Bone marrow (tissue), 2 donors: ENCODE measurements at places on chromosomes 4 and X.
A peak's percentile ranks its signal among the peaks of the same experiment; 100 is the strongest.

- no peak for DNase-seq
Observed at GRCh38 chr4:4388311-4388790, 1.4 kb downstream of the NSG1 start.

- DNase-seq = no peak
Observed at GRCh38 chr4:188661502-188661901, 522.3 kb downstream of the TRIML1 start.

DNA sequence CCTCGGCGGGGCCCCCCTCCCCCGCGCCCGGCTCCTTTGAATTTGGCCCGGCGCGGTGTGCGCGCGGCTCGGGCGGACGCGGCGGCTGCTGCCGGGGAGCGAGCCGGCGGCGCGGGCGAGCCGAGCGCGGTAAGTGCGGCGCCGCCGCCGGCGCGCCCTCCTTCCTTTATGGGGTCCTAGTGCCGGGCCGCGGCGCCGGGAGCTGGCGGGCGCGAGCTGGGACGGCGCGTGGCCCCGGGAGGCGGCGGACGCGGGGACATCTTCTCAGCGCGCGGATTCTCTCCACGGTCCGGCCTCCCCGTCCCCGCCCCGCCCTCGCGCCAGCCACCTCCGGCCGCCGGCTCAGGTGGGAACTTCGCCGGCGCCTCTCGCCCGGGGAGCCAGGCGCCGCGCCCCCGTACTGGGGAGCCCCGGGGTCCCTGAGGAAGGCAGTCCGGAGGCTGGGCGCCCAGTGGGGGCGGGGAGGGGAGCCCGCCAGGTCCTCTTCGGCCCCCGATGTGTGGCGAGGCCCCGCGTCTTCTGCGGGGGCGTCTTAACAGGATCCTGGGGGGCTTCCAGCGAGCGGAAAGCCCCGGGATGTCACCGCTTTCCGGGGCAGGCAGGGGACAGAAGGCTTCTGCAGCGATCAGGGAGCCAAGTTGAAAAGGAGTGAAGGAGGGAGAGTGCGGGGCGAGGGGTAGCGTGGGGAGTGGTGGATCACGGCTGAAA lies 98.4 kb upstream of the TENM3 start:
- DNase-seq = no peak

- no peak for DNase-seq
Observed at GRCh38 chr4:90234916-90235547, 107.8 kb downstream of the CCSER1 start.

GRCh38 chrX:38970074-38970473 lies 168.8 kb downstream of the MID1IP1 start:
- no peak for DNase-seq

GRCh38 chr4:60723796-60724195 lies 476.3 kb upstream of the ADGRL3 start:
- DNase-seq = no peak

- no peak for DNase-seq
Observed at GRCh38 chr4:187632260-187632995, 363.1 kb upstream of the ZFP42 start.

DNA sequence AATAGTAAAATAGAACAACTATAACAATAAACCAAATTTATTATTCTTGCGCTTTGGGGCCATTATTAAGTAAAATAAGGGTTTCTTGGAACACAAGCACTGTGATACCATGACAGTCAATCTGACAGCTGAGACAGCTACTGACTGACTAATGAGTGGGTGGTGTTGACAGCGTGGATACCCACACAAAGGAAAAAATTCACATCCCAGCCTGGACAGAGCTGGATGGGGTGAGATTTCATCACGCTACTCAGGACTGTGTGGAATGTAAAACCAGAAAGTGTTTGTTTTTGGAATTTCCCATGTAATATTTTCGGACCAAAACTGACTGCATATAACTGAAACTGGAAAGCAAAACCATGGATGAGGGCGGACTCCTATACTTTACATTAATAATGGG lies 48.8 kb downstream of the IGFBP7 start:
- no peak for DNase-seq

GRCh38 chrX:14027511-14028019 lies 2.1 kb downstream of the GEMIN8 start:
- DNase-seq = no peak

- no peak for DNase-seq
Observed at GRCh38 chr4:87529187-87529586, at the start of gene SPARCL1. Gene SPARCL1, minus strand, starts transcription at chr4:87529376. Its CDS starts 29,802 bp downstream, at chr4:87499574.

- DNase-seq = no peak
Observed at GRCh38 chr4:2087170-2087569, 28.0 kb downstream of the NAT8L start.

DNA sequence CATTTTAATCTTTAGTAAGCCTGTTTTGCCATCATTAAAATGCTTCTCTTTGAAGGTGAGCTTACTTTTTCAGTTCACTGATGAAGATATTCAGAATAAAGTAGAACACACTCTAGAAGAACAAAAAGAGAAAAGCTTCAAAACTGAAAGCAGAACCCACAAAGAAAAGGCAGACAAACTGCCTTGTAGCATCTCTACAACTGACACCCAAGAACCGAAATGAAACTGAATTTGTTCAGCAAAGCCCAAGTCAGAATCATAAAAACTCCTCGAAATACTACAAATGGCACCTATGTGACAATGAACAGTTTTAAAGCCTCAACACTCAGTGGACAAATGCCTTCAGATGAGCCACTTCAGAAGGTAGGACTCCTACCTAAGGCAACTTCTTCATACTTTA lies 83.6 kb downstream of the MAML3 start:
- DNase-seq = no peak

GRCh38 chr4:15237648-15238230 lies 190.1 kb upstream of the C1QTNF7 start:
- DNase-seq = no peak

DNA sequence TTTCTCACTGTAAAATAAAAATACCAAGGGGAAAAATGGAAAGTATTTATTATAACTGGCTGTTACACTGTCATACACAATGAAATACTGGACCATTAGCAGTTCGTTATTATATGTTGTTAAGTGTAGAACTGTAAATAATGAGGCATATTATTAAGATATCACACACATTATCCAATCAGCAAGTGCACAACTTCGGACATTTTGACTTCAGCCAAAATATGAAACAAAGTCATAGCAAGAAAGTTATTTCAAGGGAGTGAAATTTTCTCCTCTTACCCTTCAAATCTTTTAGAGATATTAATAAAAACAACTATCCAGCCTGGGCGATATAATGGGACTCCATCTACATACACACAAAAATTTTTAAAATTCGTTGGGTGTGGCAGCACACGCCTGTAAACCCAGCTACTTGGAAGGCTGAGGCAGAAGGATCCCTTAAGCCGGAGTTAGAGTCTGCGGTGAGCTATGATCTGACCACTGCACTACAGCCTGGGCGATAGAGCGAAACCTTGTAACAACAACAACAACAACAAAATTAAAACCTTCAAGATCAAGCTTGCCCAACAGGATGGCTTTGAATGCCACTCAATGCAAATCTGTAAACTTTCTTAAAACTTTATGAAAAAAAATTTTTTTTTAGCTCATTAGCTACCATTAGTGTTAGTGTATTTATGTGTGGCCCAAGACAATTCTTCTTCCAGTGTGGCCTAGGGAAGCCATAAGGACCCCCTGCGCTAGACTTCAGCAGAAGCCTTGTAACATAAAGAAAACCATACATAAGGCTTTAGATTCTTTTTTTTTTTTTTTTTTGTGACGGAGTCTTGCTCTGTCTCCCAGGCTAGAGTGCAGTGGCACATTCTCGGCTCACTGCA lies 1.3 kb upstream of the CISD2 start:
- no peak for DNase-seq

DNA sequence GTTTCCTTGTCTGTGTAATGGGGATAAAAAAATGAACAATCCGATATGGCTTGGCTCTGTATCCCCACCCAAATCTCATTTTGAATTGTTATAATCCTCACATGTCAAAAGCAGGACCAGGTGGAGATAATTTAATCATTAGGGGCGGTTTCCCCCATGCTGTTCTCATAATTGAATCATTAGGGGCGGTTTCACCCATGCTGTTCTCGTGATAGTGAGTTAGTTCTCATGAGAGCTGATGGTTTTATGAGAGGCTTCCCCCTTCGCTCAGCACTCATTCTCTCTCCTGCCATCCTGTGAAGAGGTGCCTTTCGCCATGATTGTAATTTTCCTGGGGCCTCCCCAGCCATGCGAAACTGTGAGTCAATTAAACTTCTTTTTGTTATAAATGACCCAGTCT lies 633.5 kb downstream of the RAPGEF2 start:
- DNase-seq = no peak

DNA sequence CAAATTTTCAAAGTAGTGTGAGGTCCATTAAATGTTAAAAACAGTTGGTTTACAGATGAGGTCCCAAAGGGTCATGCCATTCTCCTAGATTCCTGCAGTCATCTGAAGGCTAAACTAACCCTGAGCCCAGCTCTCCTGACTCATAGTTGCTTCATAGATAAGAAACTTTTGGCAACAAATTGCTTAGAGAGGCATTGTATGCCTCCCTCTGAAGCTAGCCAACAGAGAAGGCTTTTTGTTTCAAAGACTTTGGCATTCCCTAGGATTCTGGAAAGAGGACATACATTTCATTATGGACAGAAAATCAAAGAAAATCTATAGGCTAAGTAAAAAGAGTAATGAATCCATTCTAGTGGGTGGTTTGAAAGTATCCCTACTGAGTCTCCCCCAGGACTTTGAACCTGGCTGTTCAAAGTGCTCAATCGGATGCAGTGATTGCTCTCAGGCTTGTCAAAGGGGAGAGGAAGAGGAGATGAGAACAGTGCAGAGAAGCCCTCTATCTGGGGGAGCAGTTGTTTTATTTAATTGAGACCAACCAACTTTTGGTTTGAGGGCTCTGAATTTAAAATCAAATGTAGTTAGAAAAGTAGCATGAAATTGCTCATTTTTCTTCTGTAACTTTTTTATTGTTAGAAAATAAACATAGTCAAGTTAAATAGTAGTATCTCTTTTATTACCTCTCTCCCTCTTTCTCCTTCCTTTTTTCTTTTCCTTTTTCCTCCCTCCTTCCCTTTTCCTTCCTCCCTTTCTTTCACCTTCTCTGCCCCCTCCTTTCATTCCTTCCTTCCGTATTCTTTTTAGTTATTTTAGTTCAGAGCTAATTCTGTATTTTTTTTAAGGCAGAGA lies 72.3 kb upstream of the ZNF518B start:
- DNase-seq = no peak

DNA sequence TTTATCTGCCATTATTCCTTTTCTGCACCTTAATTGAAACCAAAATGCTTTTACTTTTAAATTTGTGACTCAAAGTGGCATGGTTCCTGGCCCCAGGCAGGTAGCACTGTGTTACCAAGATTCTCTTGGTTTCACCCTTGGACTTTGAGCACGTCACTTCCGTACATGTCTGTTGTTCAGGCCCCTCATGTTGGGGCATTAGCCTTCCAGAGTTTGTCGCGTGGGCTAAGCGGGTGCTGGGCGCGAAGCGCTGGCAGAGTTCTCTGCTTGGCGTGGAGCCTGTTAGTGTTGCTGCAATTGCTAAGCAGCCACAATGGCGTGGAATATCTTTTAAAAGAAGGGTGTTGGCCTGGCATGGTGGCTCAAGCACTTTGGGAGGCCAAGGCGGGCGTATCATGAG lies 14.0 kb upstream of the TADA2B start:
- DNase-seq = no peak

GRCh38 chr4:83012200-83012686 lies 1.6 kb upstream of the LIN54 start:
- peak; percentile 33 for DNase-seq
